Spinal cord (tissue), 10 donors: ENCODE measurements at places on chromosomes 6 and 20.

DNA sequence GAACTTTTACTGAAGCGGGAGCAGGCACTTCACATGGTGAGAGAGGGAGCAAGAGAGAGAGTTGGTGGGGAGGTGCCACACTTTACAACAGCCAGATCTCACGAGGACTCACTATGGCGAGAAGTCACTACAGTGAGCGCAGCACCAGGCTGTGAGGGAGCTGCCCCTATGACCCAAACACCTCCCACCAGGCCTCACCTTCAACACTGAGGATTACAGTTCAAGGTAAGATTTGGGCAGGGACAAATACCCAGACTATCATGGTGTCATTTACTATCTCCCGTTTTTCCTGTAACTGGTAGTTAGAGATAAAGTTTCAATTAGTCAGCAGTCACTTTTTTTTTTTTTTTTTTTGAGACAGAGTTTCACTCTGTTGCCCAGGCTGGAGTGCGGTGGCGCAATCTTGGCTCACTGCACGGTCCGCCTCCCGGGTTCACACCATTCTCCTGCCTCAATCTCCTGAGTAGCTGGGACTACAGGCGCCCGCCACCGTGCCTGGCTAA lies 7.8 kb downstream of the RBCK1 start:
- no peak for DNase-seq

GRCh38 chr20:34794006-34794585 lies 31.4 kb downstream of the NCOA6 start:
- no peak for DNase-seq

- DNase-seq, result no peak
Measured at GRCh38 chr20:38559764-38560163, 21.2 kb upstream of the ADIG start.

- DNase-seq, result no peak
Measured at GRCh38 chr6:128600397-128600951, 80.1 kb upstream of the PTPRK start.

GRCh38 chr20:63828951-63829350 lies 2.1 kb downstream of the ZBTB46 start:
- DNase-seq, result no peak

- no peak for DNase-seq
Measured at GRCh38 chr6:24749297-24749696, 25.4 kb upstream of the GMNN start.

GRCh38 chr6:30443657-30444450 lies 45.5 kb upstream of the HLA-E start:
- DNase-seq, result no peak

DNA sequence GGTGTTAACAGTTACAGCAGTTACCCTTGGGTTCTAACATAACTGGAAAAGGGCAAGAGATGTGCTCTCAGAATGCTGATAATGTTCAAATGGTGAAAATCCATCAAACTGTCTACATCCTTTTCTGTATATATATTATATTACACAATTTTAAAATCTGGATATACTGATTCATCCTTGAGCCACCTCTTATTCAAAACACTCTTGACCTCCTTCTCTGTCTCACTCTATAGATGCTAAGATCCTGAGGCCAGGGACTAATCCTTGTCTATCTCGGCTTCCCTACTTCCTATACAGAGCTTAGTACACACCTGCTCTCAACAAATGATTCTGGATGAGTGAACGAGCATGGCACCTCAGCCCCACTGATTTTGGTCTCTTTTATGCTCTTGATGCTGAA lies 47.3 kb downstream of the HIVEP2 start:
- no peak for DNase-seq

- no peak for DNase-seq
Measured at GRCh38 chr6:34129753-34130152, 16.1 kb downstream of the GRM4 start.
